CD4-positive, alpha-beta memory T cell (primary cell): ENCODE measurements at places on chromosomes 7 and 10.

DNA sequence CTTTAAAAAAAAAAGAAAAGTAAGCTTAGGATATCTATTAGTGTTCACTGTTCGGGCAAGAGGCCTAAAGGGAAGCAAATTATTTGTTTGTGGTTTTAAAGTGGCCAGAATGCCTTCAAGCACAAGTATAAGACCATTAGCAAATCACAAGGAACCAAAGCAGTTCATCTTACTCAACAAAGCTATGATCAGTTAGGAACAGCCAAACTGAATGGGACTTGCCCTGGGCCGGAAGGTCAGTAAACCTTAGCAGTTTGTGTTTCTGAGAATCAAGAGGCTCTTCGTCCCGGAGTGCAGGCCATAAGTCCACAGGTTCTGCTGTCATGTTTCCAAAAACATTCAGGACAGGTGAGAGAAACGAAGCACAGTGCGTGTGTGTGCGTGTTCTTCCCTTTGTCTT, 4.5 kb downstream of the FBXW4 start:
- DNase-seq: no peak

DNA sequence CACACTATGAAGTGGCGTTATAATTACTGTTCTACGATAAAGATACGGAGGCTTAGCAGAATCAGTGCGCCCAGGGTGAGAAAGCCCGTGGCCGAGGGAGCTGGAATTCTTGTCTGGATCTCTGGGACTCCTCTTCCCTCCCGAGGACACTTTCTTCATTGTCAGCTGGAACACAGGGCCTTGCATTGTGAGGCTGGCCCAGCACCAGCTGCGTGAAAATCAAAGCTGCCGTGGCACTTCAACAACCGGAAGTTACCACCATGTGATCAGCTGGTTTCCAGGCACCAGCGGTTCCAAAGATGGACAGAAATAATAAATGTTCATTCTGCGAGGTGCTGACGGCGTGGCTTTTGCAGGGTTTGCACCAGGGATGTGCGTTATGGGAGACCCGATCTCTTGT, 234.0 kb upstream of the PITRM1 start:
- DNase-seq: no peak

GRCh38 chr7:3301831-3302618, 973 bp downstream of the SDK1 start:
- no peak for DNase-seq

DNA sequence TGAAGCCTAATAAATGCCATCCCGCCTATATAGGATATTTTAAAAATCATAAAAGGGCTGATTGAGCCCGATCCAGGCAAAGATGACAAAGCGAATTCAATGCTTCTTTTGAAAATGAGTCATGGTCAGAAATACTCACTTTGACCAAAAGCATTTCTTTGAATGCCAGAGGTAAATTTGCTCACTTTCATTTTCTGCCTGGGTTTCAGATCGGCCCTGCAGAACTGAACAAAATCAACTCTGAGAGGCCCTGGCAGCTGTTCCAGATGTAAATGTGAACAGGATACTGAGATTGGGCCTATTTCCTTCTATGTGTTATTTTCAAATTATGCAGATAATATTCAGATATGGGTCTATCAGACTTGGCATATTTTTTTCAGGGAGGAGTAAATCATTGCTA, 114.8 kb upstream of the ARID5B start:
- DNase-seq: no peak

DNA sequence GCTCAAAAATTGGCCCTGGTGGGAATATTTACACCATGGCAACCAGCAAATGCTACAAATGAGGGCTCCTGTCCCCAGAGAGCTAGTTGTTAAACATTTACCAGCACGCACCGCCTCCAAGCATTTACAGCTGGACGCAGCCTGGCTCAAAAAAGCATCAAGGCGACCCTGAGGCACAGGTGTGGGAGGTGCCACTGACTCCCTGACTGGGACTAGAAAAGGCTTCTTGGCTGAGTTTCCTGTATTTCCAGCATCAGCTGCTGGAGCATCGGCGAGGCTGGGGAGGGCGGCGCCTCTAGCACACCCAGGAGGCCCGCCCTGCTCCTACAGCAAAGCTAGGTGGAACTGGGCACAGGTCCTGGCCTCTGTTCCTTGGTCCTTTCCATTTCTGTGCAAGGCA, 43.5 kb upstream of the ZRANB1 start:
- no peak for DNase-seq

- no peak for DNase-seq
Measured at GRCh38 chr7:33698692-33699128, 206.6 kb upstream of the BMPER start.
